Fibroblast of the aortic adventitia (primary cell): ENCODE measurements at places on chromosomes 4 and X.

DNA sequence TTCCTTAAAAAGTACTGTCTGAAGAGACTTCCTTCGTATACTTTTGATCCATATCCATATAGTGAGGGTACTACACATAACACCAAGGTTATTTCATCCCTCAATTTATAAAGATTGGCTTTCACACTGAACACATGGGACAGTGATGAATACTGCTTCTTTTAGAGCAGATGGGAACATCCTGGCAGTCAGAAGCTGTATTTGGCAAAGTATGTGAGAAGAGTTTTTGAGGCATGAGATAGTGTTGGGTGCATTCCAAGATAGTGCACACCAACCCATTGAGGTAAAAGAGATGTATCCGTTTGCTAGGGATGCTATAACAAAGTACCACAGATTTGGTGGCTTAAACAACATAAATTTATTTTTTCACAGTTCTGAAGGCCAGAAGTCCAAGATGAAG is 141.1 kb downstream of the MOSPD2 start:
- peak; percentile 0 for DNase-seq

DNA sequence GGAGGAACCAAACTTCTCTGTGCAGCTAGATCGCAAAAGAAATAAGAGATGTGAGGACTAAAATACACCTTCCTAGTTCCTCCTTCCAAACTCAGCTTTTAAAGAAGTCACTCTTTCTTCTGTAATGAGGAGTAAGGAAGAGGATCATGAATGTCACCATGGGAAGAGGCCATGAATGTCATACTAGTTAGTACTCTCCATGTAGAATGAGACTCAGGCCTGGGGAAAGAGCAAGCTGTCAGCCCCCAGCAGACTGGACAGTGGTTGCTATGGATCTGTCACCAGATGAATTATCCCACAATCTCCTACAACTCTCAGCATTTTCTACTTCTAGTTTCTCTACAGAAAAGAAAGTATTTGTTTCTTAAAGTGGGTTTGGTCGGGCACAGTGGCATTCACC is 57.1 kb upstream of the PRDM8 start:
- DNase-seq, result no peak

DNA sequence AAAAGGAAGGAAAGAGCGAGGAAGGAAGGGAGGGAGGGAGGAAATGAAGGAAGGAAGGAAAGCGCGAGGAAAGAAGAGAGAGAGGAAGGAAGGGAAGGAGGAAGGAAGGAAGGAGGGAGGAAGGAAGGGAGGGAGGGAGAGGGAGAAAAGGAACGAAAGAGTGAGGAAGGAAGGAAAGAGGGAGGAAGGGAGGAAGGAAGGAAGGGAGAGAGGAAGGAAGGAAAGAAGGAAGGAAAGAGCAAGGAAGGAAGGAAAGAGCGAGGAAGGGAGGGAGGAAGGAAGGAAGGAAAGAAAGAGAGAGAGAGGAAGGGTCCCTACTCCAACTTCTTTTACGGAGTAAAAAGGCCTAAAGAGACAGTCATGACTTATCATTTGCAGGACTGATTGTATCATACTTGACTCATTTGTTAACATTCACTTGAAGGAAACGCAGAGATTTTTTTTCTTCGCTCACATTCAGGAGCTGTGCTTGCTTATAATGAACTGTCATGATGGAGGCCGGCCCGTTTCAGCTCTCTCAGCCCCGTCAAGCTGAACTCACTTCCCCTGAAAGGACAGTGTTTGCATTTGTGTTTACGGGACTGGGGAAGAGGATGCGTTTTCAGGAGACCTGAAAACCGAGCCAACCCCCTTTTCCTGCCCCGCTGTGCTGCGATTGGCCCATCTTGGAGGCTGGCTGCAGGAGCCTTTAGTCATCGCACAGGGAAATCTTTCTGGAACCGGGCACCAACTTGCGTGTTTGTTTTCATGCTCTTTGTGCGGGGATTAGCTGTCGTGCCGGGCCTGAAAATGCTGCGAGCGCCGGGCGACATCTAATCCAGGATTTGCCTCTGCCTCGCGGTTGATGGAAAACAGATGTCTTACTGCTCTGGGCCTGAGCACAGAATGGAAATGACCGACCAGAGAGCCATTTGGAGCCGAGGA is 17.8 kb downstream of the TRIM2 start:
- DNase-seq, result peak; percentile 84

DNA sequence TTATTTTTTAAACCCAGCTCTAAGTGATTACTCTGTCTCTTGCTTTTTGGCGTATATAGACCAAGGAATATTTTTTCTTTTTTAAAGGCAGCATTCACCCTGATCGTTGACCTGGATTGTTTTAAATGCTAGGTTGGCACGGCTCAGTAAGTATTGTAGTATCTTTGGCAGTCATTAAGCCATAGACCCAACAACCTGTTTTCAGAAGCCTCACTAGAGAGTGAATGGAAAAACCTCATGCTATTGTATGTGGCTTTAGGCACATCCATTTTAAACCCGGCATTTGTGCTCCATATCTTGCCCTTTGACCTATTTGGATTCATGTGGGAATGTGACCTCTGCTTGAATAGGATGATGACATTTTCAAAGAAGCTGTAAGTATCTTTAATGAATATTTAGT is 183.9 kb downstream of the SNCA start:
- no peak for DNase-seq

- DNase-seq, result no peak
Observed at GRCh38 chr4:138555108-138555507, 313.0 kb upstream of the SLC7A11 start.

DNA sequence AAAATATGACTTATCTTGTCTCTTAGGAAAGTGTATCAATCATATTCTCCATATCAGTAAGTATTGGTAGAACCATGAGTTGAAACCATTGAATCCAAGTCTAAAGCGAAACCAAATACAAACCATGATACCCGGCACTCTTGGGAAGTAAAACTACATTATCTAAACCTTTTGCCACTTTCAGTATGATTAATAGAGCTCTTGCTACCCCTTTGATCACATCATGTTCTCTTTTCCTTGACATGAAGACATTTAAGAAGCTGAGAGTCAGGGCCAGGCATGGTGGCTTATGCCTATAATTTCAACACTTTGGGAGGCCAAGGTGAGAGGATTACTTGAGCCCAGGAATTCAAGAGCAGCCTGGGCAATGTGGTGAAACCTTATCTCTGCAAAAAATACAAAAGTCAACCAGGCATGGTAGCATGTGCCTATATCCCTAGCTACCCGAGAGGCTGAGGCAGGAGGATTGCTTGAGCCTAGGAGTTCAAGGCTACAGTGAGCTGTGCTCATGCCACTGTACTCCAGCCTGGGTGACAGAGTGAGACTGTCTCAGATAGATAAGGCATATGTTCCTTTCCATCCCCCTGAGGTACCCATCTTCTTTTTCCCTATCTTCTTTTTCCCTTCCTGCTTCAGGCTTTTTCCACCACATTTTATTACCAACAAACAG is 45.4 kb downstream of the CEP135 start:
- no peak for DNase-seq

DNA sequence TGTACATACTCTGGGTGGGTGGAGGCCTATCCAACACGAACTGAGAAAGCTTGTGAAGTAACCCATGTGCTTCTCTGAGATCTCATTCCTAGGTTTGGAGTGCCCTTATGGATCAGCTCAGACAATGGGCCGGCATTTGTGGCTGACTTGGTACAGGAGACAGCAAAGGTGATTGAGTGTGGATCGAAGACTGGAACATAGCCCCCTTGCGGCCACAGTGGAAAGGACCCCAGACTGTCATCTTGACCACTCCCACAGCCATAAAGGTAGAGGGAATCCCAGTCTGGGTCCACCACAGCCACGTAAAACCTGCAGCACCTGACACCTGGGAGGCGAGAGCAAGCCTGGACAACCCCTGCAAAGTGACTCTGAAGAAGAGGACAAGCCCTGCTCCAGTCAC is 598.0 kb upstream of the AADAT start:
- DNase-seq, result no peak

- no peak for DNase-seq
Observed at GRCh38 chr4:169174247-169174646, 96.5 kb downstream of the SH3RF1 start.

DNA sequence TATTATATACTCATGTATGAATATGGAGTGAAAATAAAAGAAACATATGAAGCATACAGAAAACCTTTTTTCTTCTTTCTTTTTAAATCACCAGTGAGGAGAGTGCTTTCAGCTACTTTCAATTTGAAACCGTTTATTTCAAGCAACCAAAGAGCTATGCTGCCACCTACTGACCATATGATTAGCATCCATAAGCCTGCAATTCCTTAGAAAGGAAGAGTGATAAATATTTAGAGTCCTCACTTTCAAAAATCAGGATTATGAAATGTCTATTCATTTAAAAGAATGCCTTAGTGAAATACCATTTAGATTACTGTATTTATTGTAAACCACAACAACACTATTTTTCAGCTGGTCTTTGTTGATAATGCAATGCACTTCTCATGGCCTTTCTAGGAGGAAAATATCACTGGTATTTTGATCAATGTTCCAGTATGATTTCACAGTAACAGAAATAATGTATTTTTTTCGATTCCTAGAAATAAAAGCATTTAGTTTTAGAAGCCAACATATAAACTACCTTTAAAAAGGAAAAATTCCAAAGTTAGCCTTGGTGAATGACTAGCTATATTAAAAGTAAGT is 667.6 kb downstream of the PCDH18 start:
- peak; percentile 89 for DNase-seq

DNA sequence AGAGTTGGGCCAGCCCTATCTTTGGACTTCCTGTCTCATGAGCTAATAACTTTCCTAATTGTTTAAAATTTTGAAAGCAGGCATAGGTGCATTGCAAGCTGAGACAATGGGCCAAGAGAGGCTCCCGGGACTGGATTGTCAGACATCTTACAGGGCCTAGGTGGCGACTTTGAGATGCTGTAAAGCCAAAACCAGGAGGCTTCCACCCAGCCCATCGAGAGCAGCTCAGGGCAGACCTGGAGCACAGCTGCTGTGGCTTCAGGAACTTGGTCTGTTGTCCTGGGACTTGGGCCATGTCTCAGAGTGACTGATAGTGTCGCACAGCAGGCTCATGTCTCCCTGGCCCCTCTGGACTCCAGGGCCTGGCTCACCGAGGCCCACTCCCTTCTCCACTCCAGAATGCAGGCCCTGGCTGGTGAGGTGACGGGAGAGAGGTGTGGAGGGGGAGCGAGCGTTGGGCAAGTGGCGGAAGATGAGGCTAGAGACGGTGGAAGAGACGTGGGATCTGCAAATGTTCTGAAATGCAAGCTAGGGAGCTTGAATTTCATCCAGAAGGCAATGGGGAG is 24.1 kb upstream of the MTM1 start:
- DNase-seq, result no peak

- no peak for DNase-seq
Observed at GRCh38 chr4:4306920-4307319, 16.9 kb downstream of the ZBTB49 start.

GRCh38 chr4:12703036-12703435 is 781.1 kb downstream of the RAB28 start:
- DNase-seq, result no peak

- DNase-seq, result peak; percentile 35
Observed at GRCh38 chr4:113293674-113294073, 244.2 kb downstream of the ANK2 start.

- no peak for DNase-seq
Observed at GRCh38 chrX:5775846-5776430, 452.7 kb downstream of the NLGN4X start.

GRCh38 chr4:7680731-7681130 is 246.0 kb upstream of the PSAPL1 start:
- no peak for DNase-seq

- no peak for DNase-seq
Observed at GRCh38 chr4:123443401-123444289, 47.0 kb downstream of the SPRY1 start.

DNA sequence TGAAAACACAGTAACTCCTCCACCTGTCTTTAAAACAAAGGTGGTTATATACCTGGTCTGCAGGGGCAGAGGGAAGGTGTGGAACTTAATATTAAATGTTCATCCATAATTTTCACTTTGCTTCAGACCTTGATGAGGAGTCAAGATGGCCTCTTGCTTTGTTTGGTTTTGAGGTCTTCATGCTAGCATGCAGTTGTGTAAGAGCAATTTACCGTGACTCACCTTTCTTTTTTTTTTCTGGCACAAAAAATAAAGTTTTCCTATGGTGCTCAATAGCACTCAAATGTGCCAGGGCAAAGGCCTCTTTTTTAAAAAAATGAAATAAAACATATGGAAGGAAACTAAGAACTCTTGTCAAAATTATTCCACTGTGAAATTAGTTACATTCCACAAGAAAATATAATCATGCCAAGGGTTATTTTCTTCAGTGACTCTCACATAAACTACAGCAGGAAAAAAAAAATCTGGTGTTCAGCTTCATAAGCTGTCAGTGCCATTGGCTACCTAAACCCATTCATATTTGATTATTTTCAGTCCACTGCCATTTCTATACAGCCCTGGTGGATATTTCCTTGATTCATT is 128.2 kb downstream of the SLC7A11 start:
- DNase-seq, result peak; percentile 87

DNA sequence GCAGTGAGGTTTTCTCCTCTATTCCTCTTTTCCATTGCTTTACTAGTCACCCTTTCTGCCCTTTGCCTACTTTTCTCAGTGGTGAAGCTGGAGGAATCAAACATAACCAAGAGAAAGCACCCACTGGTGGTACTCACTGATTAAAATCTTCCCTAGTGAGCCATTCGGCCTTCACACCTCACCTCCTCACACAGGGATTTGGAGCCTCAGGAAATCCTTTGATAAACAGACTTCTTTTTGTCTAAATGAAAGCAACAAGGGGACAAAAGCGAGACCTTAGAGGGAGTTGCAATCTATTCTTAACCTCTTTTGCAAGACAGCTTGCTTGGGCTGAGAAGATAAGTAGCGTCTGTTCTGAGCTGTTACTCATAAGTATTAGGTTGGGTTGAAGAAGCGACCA is 572.6 kb downstream of the ZNF674 start:
- DNase-seq, result no peak

DNA sequence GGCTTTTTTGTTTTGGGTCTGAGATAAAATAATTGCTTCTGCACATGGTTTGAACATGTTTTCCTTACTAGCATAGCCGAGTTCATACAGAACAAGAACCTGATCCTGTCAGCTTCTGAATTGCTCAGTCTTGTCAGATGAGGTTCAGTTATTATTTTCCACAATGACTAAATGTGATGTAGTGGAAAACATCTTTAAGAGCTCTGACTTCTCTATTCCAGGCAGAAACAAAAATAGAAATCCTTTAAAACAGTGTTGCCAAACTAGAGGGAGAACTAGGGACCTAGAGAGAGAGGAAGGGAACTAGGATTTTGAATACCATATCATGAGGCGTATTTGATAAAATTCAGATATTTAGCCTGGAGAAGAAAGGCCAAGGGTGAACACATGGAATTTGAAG is 2.0 kb downstream of the ATP6AP2 start:
- DNase-seq, result no peak

GRCh38 chr4:127586922-127587571 is 45.7 kb upstream of the INTU start:
- peak; percentile 33 for DNase-seq

DNA sequence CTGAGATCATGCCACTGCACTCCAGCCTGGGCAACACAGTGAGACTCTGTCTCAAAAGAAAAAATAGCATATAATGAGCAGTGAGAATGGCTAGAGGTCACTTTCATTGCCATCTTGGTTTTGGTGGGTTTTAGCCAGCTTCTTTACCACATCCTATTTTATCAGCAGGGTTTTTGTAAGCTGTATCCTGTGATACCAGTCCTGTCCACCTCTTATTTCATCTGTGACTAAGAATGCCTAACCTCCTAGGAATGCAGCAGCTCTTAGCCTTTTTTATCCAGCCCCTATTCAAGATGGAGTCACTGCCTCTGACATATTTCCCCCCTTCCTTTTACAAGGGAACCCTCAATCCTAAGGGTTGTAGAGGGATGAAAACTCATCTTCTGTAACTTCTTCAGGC is 26.1 kb upstream of the IGFBP7 start:
- peak; percentile 60 for DNase-seq

GRCh38 chr4:53653484-53654053 is 62.3 kb upstream of the LNX1 start:
- peak; percentile 15 for DNase-seq
